Left lung (tissue), 14 donors: ENCODE measurements at places on chromosomes 1 and 21. TPM values are rescaled to one million over a fixed set of nuclear protein-coding genes. Genes with fewer than 3 reads are reported as not detected.

Gene PTPN7
- polyA plus RNA-seq, result 1.5 TPM

Gene CD1D
- polyA plus RNA-seq, result 1.6 TPM

Gene UTS2
- not detected for polyA plus RNA-seq

Gene PPIH
- polyA plus RNA-seq, result 65.2 TPM

Gene BARHL2
- not detected for polyA plus RNA-seq

Gene SPSB1
- polyA plus RNA-seq, result 7.0 TPM

Gene RTCA
- 26.7 TPM for polyA plus RNA-seq

DNA sequence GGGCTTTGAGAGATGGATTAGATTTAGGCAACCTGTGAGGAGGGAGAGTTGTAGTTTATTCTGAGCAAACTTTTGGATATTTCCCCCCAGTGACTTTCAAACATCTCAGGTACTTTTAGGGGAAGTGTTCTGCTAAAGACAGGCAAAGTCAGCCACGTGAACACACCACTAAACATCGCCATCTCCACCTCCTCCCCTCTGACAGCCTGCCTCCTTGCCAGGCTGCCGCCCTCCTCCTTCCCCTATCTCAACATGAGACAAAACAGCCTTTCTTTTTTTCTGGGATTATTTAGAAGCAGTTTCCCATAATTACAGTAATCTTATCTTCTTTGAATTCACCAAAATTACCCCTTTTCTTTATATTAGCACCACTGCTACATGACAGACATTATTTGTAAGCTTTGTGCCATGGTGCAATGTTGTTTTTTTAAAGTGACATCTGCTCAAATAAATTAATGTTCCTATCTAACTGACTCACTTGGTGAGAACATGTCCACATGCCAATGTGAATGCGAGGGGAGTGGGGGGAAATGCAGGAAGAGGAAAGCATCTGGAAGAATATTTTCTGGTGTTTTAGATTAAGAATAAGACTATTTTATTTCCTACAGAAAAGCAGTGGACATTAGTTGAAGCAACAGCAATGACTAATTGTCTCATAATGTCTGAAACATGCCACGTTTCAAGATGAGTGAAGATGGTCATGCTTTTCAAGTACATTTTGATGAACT lies 147.8 kb upstream of the ATP1B1 start:
- no peak for DNase-seq

GRCh38 chr1:100184536-100184935 lies 6.5 kb upstream of the LRRC39 start:
- no peak for DNase-seq

DNA sequence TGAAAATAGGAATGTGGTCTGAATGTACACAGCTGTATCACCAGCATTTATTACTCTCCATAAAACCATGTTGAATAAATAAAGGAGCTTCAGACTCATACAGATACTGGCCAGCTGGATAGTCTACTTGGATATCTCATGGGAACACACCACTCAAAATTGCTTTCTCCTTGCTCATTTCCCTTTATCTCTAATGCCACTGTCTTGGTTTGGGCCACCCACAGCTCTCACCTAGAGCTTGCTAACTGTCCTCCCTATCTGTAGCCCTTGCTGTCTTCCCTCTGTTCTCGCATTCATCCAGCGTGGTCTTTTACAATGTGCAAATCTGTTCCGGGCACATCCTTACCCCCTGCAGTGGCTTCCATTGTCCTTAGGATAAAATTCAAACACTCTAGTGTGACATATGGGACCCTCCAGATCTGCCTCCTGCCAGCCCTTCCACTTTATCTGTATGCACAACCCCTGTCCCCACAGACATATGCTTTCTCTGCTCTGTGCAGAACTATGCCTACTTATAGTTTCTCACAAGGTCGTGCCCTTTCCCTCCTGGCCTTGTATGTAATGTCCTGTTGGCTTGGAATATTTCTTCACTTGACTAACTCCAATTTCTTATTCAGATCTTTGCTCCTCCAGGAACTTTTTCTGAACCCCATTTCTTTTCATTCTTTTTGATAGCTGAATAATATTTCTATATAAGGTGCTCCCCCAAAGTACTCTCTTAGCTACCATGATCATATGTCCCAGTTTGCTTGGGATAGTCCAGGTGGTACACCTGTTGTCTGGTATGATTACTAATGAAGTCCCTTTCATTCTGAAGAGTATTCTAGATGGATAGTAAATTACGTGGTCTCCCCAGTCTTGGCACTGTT lies 2.9 kb downstream of the FLVCR1 start:
- DNase-seq, result no peak

- DNase-seq, result no peak
Observed at GRCh38 chr21:31766899-31767298, 35.0 kb upstream of the SCAF4 start.

GRCh38 chr1:6800745-6801144 lies 15.5 kb downstream of the CAMTA1 start:
- no peak for DNase-seq

DNA sequence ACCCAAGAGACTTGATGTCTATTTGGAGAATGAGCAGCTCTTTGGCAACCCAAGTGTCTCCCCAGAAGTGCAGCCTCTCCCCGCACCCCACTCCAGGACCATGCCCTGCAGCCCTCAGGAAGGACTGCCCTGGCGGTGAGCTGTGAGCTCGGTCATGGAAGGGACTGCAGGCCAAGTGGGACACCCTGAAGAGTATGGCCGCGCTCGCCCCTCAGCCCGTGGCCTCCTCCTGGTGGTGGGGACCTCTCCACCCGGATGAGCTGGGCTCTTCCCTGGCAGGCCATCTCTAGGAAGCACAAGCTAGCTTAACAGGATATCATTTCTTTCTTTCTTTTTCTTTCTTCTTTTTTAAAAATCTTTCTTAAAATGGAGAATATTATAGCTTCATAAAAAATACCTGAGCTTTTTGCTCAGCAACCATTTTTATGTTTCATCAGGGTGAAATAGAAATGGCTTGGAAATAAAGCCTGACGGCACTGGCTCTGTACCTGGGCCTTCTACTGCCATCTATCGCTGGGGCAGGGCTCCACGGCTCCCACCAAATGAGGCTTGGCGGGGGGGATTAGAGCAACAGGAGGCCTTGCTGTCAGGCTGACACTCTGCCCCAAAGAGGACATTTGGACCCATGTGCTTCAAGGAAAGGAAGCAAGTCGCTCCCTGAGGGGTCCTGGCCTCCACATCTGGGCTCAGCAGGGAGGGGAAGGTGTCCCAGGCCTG lies 296.2 kb upstream of the VAMP3 start:
- DNase-seq, result peak; percentile 75

- DNase-seq, result no peak
Observed at GRCh38 chr1:1431845-1432273, 3.6 kb upstream of the VWA1 start.

DNA sequence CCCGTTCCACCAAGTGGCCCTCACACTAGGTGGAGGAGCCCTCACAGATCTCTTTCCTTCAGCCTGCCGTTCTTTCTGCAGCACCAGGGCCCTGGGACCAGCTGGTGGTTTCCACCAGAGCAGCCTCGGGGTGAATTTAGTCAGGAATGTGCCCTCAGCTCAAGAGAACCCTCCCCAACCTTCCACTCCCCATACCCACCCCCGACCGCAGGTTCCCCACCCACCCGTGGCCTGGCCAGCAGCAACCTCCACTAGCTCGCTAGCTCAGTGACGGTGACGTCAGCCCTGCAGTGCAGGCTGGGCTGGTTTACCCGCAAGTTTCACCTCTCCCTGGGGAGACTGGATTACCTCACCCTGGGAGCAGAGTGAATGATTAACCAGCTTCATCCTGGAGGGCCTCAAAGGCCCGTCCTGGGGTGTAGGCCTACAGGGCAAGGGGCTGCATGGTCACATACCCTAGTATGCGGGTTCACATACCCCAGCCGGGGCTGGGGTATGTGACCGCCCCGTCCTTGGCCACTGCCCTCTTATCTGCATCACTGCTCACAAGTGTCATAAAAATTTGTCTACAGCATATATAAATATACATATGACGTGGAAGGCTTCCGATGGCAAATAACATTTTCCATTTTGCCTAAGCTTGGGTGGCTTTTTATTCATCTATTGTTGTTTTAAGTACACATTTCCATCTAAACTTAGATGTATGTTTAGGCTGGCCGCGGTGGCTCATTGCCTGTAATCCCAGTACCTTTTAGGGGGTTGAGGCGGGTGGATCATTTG lies 24.5 kb downstream of the ELF3 start:
- DNase-seq, result peak; percentile 92

GRCh38 chr1:24584171-24584647 lies 28.3 kb downstream of the NCMAP start:
- no peak for DNase-seq

- no peak for DNase-seq
Observed at GRCh38 chr21:31498985-31499384, 154.9 kb upstream of the TIAM1 start.

GRCh38 chr1:40932006-40932405 lies 47.5 kb upstream of the CTPS1 start:
- DNase-seq, result no peak

- DNase-seq, result no peak
Observed at GRCh38 chr1:193463326-193463932, 277.0 kb upstream of the B3GALT2 start.

GRCh38 chr1:63428815-63429214 lies 61.4 kb downstream of the ALG6 start:
- DNase-seq, result no peak

DNA sequence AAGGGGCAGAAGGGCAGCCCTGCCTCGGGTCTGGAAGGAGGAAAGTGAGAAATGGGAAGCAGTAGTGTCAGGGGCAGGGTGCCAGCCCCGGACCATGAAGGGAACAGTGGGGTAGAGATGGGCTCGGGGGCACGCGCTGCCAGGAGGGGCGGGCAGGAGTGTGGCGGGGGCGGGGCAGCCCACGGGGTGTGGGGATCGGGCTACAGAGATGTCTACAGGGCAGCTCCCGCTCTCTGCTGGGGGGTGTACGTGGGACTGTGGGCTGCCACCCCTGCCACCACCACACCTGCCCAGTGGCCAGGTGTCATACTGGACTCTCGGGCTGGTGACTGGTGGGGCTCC lies 7.4 kb downstream of the ARHGEF16 start:
- DNase-seq, result peak; percentile 53

- DNase-seq, result no peak
Observed at GRCh38 chr1:2334883-2335534, 56.3 kb downstream of the MORN1 start.
